ENCODE measurements at places on chromosomes 6 and 20.

- DNase-seq = no peak
Measured at GRCh38 chr20:56350842-56351241, 7.9 kb upstream of the FAM210B start.

GRCh38 chr20:32906200-32906599 lies 47.5 kb downstream of the EFCAB8 start:
- no peak for DNase-seq

- DNase-seq = no peak
Measured at GRCh38 chr6:142542704-142543233, 241.0 kb downstream of the ADGRG6 start.

GRCh38 chr20:52809003-52809402 lies 163.2 kb upstream of the TSHZ2 start:
- DNase-seq = no peak

- DNase-seq = no peak
Measured at GRCh38 chr6:34465531-34466241, at the start of gene PACSIN1. TSS of gene PACSIN1 (plus strand) at chr6:34466076. CDS start at chr6:34526306, 60,230 bp downstream.

- no peak for DNase-seq
Measured at GRCh38 chr6:14193524-14193923, 76.0 kb downstream of the CD83 start.

DNA sequence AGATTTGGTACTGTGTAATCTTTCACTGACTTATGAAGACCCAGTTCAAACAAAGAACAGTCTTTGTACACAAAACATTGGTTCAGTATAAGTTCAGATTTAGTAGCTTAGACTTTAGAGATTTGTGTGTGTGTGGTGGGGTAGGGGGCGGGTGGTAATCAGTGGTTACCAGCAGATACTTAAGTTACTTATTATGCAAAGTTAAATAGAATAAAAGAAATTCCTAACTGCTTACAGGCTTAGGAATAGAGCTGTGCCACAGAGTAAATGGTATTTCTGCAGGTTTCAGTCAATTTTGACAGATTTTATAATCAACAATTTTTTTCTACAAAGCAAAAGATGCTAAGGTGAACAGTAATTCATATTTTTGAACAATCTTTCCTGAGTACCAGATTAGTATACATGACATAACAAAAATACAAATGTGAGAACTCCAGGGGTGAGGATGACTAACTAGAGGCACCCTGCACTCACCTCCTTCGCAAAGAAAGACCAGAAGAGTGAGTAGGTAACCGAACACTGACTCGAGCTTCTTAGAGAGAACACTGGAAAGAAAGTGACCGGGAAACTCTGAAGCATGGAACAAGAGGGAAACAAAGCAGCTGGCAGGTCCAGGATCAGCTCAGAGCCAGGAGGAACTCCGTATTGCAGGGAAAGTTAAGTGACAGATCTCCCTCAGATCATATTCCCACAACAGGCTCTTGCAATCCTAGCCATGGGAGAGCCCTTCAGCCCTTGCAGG lies 560.6 kb downstream of the COL12A1 start:
- DNase-seq = no peak

- no peak for DNase-seq
Measured at GRCh38 chr20:22688485-22688884, 104.1 kb upstream of the FOXA2 start.

DNA sequence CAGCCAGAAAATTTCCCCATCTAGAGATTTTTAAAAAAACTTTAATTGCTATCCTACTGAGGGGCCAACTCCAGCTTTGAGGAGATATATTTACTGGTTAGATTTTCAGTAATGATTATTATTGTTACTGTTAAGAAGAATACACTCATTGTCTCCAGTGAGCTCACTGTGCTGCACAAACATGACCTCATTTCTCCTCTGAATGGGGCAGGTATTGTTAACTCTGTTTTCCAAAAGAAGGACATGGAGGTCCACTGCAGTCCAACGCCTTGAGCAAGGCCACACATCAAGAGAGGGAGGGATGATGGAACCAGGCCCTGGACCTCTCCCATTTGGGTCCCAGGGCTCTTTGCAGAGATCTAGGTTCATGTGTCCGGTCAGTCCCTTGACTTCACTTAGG lies 13.9 kb upstream of the SCUBE3 start:
- no peak for DNase-seq

- DNase-seq = no peak
Measured at GRCh38 chr6:39778581-39779255, 13.5 kb upstream of the DAAM2 start.

DNA sequence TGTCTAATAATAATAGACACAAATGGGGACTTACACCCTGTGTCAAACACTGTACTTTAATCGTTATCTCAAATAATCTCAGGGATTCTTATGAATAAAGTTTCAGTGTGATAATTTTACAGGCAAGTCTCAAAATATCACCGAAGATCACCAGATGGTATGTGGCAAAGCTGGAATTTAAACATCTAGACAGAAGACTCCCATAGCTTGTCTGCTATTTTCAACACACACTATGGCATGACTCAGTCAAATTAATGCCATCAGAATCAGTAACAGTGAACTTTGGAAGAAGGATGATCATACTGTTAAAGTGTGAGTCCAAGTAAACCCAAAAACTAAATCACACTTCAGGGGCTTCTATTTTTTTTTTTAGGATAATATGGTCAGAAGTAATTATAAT lies 867.6 kb upstream of the FLRT3 start:
- no peak for DNase-seq
